ENCODE measurements at places on chromosomes 6 and 20.
A peak's percentile ranks its signal among the peaks of the same experiment; 100 is the strongest.

DNA sequence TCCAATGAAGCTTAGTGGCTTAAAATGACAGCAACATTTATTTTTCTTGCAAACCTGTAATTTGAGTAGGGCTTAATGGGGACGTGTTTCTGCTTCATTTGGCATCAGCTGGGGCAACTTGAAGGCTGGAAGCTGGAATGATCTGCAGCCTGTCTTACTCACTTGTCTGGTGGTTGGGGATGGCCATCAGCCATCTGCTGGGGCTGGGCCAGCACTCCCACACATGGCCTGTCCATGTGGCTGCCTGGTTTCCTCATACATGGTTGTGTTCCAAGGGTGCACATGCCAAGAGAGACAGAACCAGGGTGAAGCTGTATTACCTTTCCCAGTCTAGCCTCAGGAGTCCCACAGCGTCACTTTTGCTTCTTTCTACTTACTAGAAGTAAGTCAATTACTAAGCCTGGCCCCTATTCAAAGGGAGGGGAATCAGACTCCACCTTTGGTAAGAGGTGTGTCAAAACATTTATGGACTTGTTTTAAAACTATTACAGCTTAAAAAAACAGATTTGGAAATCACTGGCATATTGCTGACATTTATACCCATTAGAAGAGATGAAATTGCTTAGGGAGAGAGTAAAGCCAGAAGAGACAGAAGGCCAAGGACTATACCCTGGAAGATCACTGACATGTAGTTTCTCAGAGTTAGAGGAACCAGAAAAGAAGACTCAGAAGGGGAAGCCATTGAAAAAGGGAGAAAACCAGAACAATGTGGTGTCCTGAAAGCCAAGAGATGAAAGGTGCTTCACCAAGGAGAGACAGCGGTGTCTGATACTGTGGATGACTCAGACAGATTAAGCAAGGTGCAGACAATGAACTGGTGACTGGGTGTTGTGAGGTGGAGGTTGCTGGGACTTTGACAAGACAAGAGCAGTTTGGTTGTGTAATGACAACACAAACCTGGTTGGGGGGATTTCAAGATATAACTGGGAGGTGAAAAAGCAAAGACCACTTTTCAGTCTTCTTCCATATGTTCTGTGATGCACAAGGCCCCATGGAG lies 345.2 kb downstream of the GJA1 start:
- DNase-seq, result no peak

- DNase-seq, result peak; percentile 72
Observed at GRCh38 chr20:50794846-50795634, at the start of gene BCAS4. Gene BCAS4, plus strand, starts transcription at chr20:50795061. Its CDS starts 23 bp downstream, at chr20:50795084.

- DNase-seq, result no peak
Observed at GRCh38 chr6:136090929-136091328, 159.2 kb downstream of the MTFR2 start.

DNA sequence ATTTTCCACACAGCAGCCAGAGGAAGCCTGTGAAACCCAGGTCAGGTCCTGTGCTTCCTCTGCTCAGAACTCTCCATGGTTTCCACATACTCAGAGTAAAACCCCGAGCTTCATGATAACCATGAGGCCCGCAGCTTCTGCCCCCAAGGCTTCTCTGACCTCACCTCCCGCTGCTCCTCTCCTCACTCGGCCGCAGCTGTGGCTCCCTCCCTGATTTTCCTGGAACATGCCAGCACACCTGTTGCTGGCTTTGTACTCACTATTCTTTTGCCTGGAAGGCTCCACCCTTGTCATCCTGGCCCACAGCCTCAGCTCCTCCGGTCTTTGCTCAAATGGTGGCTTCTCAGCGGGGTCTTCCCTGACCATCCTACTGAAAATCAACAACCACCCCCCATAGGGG lies 341.7 kb downstream of the PREX1 start:
- DNase-seq, result no peak

- DNase-seq, result no peak
Observed at GRCh38 chr20:33013701-33014326, 6.3 kb downstream of the BPIFB2 start.

DNA sequence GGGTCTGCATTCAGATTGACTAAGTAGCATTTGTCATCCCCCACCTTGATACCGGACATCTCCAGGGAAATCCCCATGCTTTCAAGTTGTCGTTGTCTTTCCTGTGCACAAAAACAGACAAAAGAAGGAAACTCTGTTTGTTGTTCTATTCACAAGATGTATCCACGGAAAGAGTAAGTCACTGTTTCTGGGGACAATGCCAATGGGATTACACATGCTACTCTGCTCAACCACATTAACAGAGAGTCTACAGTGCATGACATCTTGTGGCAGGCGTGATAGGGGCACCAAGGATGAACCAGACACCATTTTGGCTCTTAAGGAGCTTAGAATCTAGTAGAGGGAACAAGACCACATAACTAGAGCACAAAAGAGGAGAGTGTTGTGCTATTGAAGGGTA lies 124.4 kb upstream of the NUP153 start:
- DNase-seq, result no peak

GRCh38 chr6:52834481-52834880 lies 6.1 kb downstream of the GSTA5 start:
- DNase-seq, result no peak

Measured in stimulated activated CD8-positive, alpha-beta memory T cell treated with anti-CD3 and anti-CD28 coated beads, Interleukin-2, amount 100 ng/mL, for 1 hour (primary cell).